NCI-H446 (cell line): ENCODE measurements at places on chromosomes 11 and 22.
A peak's percentile ranks its signal among the peaks of the same experiment; 100 is the strongest.

- no peak for DNase-seq
Observed at GRCh38 chr22:19992481-19992911, 24.1 kb downstream of the ARVCF start.

DNA sequence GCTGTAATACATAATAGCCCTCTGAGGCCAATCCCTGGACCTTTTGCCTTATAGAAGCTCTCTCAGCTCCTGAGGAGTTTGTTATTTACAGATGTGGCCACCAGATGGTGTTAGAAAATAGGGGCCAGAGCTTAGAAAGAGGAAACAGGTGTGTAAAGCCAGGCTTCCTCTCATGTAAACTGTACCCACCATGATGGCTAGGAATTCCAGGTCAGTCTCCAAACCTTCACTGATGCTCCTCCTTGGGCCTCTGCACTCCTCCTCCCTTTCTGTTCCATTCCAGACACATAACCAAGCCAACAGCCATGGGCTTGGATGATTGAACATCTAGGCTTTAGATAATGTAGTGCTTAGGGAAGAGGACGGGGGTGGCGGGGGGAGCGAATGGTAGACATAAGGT lies 39.7 kb downstream of the USP35 start:
- DNase-seq = peak; percentile 33

- no peak for DNase-seq
Observed at GRCh38 chr11:8658321-8659057, 24.0 kb downstream of the TRIM66 start.

- no peak for DNase-seq
Observed at GRCh38 chr11:68200639-68201038, 12.5 kb downstream of the KMT5B start.

GRCh38 chr22:43198936-43199335 lies 12.0 kb upstream of the TTLL12 start:
- no peak for DNase-seq

GRCh38 chr22:25644122-25644521 lies 79.6 kb downstream of the GRK3 start:
- DNase-seq = no peak

- no peak for DNase-seq
Observed at GRCh38 chr22:48510599-48510998, 1317.1 kb downstream of the BRD1 start.

GRCh38 chr11:128503245-128503991 lies 83.9 kb downstream of the ETS1 start:
- DNase-seq = no peak

DNA sequence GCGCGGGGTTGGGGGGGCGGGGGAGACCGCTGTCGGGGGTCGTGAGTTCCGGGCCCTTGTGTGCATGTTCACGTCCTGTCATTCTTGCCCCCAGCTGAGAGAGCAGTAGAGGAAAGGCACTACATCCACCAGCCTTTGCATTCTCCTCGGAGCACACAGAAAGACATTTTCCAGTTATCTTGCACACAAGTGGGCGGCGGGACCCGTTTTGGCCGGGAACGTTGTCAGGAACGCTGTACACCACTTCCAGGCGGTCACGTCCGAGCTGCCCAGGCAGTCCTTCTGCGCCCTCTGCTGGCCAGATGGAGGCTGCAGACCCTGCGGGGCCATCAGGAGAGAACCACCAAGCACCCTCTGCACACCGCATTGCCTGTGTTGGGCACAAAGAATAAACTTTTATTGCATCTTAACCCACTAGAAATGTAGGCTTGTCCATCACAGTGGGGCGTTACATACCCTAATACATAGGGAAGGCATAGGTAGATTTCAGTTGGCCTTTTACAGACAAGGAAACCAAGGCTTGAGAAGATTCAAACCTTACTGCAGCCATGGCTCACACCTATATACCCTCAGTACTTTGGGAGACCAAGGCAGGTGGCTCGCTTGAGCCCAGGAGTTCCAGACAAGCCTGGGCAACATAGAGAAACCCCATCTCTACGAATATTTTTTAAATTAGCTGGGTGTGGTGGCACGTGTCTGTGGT lies 2.8 kb upstream of the CDKN1C start:
- DNase-seq = peak; percentile 41

DNA sequence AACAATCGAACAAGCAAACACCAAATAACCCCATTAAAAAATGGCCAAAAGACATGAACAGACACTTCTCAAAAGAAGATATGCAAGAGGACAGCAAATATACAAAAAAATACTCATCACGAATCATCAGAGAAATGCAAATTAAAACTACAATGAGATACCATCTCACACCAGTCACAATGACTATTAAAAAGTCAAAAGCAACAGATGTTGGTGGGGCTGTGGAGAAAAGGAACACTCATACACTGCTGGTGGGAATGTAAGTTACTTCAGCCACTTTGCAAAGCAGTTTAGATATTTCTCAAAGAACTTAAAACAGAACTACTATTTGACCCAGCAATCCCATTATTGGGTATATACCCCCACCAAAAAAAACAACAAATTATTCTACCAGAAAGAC lies 51.3 kb upstream of the FLI1 start:
- no peak for DNase-seq

DNA sequence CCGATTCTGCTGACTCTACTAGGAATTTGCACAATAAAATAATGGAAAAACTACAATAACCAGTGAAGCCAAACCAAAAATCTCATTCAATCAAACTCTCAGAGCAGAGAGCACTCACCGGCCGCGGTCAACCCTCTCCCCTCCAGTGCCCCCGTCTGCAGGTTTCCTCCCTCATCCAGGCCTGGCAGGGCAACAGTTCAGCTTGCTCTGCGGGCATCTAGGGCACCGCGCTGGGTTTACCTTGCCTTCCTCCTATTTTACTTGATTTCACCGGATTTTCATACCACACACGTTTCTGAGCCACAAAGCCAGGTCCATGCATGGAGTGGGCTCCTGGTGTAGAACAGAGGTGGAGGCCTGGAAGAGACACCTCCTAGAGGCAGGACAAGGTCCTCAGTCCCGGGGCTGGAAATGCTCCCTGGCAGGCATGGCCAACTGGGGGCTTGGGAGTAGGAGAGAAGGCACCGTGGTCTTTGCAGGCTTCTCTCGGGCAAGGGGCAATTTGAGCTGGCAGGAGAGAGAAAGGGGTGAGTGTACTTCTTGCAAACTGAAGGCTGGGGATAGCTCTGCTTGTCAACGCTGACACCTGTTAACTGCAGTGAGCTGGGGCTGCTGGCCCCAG lies 938.4 kb downstream of the BRD1 start:
- no peak for DNase-seq

DNA sequence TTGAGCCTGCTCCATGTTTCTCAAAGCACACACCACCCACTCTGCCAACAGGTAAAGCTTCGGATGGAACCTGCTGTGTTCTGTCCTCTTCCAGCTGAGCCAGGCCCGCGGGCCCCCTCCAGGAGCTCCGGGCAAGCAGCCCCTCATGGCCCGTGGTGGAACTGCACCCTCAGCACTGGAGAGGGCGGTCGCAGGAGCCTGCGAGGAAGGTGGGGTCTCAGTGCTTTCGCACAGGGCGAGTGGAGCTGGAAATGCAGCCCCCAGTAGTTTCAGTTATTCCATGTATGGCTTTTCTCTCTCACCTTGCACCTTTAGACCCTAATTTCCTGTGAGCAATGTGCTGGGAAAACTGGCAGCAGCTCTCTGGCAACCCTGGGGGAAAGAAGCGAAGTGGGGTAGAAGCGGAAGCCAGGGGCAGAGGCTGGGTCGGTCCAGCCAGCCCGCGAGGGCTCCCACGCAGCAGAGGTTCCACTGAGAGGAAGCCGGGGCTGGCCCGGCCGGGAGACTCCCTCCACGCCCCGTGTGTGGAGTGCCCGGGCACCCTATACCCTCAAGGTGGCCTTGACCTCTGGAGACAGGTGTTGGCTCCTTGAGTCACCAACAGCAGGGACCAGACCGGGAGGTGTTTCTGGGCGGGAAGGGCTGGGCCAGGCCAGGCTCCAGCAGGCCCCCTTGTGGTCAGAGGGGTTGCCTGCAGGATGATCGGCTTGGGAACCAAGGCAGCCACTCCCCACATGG lies 119.9 kb upstream of the TMEM45B start:
- no peak for DNase-seq

GRCh38 chr11:85627332-85627997 lies at the start of gene DLG2:
Gene DLG2, minus strand, starts transcription at chr11:85627344.
- DNase-seq = peak; percentile 38

DNA sequence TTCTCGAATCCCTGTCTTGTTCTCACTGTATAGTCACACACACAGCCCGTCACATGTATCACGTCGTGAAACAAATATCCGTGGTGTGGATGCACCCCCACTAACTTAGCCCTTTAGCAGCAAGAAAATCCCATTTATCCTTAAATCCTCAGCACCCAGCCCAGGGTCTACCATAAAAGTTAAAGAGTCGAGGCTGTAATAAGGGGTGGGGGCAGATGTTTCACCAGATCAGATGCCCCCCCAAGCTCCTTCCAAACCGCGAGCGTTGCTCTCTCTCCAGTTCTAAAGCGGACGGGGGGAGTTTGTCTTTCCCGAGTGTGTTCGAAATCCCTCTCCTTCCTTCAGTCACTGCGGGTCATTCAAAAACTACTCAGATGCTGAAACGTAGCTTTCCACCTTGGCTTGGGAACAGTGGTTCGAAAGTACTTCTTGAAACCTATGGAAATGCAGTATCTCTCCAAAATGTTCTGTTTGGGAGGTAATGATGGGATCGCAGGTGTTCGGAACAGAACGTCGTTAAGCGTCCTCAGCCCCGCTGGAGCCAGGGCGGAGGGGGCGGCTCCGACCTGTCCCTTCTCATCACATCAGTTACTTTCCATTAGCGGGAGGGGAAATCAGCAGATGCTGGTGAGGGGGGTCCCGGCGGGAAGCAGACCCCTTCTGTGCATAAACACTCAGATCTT lies 156.2 kb downstream of the BRD1 start:
- DNase-seq = no peak

DNA sequence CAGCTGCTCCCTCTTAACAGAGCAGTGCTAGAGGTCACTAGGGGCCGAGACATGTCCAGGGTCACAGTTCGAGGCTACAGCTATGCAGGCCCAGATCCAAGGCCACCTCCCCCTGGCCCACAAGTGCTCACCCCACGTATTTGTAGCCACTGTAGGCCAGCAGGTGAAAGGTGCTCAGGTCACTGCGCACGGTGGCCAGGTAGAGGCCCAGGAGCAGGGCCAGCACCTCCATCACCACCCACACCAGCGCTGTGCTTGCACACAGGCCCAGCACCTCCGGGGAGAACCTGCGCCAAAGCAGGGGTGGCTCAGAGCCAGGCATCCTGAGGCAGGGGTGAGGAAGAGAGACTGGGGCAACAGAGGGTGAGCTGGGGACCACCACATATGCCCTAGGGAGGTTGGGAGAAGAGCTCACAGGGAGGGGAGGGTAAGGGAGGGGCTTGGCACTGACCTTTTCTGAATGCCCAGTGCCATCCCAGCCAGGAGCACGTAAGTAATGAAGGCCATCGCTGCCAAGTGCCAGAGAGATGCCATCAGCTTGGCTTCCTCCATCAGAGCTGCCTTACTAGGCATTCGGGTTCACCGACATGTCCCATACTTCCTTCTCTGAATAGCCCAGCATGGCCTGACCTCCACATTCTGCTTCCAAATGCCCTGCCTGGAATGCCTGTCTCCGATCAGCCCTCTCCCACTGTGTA lies 3.5 kb downstream of the YIF1A start:
- no peak for DNase-seq

DNA sequence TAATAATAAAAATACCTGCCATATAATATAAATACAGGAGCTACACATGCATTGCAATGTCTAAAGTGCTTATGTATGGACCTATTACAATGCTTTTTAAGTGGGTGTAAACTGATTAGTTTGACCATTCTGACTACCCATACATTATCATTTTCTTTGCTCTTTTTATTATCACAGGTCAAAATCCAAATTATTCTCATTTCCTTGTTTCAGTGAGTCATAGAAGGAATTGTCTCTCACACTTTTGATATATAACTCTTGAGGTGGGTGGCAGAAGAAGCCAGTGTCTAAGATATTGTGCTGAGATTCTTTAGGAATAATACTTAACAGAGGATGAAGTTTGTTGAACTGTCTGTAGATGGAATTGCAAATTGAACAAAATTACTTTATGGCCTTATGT lies 35.6 kb downstream of the GAS2 start:
- no peak for DNase-seq

DNA sequence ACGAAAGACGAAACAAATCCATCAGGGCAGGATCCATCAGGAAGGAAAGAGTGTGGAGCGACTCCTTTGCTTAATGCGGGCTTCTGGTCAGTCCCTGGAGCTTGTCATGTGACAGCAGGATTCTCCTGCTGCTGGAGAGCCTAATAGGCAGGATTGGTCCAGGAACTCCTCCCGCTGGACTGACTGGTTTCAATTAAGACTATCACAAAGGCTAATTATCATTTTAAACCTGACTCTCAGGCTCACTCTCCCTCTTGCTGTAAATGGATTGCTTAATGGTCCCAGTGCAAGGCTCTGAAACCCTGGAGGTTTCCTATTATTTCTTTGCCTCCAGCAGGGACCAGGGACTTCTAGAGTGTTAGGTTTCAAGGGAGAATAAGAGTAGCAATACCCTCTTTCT lies 493.8 kb downstream of the NTM start:
- DNase-seq = no peak

DNA sequence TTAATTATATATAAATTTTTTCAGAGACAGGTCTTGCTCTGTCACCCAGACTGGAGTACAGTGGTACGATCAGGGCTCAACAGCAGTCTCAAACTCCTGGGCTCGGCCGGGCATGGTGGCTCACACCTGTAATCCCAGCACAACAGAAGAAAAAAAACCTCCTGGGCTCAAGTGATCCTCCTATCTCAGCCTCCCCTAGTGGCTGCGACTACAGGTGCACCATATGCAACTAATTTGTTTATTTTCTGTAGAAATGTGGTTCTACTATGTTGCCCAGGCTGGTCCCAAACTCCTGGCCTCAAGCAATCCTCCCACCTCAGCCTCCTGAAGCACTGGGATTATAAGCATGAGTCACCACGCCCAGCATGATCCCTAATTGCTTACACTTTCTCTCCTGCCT lies 56.1 kb upstream of the SLC35C1 start:
- DNase-seq = no peak

GRCh38 chr22:40348025-40348658 lies 1.8 kb downstream of the ADSL start:
- peak; percentile 33 for DNase-seq

GRCh38 chr11:117670443-117670842 lies 126.6 kb downstream of the DSCAML1 start:
- DNase-seq = no peak

GRCh38 chr22:20591660-20592310 lies 84.4 kb downstream of the MED15 start:
- DNase-seq = no peak

DNA sequence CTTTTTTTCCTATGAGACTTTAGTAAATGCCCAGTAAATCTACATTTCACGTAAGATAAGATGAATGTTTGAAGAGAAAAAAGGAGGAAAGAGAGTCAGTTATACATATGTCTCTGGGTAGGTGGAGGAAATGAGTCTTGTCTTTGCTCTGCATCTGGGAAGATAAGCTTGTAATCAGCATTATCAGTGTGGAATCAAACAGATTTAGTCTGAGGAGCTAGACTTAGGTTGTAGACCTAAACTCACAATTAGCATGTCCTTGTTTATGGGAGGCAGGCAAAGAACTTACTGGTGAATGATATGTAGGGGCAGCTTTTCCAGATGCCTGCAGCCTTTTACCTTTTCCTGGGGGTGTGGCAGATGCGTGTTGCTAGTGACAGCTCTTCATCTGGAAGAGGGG lies 962.3 kb downstream of the TBC1D22A start:
- DNase-seq = no peak
